Glutamatergic neuron (in vitro differentiated cells): ENCODE measurements at places on chromosomes 1 and 21.
A peak's percentile ranks its signal among the peaks of the same experiment; 100 is the strongest.

DNA sequence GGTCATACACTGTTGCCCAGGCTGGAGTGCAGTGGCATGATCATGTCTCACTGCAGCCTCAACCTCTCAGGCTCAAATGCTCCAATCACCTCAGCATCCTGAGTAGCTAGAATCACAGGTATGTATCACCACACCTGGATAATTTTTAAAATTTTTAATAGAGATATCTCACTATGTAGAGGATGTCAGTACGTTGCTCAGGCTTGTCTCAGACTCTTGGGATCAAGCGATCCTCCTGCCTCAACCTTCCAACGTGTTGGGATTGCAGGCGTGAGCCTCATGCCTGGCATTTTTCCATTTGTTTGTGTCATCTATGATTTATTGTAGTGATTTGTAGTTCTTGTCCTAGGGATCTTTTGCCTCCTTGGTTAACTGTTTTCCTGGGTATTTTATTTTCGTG, 985.2 kb upstream of the B3GALT2 start:
- H3K4me3 ChIP-seq, result no peak overlapping the region
- DNase-seq, result no peak
- H3K27me3 ChIP-seq, result no peaks in the 10 kb centered on the region
- no peaks in the 10 kb centered on the region for H3K36me3 ChIP-seq
- no peak overlapping the region for H3K27ac ChIP-seq

GRCh38 chr21:43957128-43957571, 55.0 kb upstream of the TRAPPC10 start:
- no peaks in the 10 kb centered on the region for H3K36me3 ChIP-seq
- no peak overlapping the region for H3K4me3 ChIP-seq
- peaks cover 1% of the 10 kb centered on the region for H3K27me3 ChIP-seq
- DNase-seq, result no peak
- H3K27ac ChIP-seq, result no peak overlapping the region

DNA sequence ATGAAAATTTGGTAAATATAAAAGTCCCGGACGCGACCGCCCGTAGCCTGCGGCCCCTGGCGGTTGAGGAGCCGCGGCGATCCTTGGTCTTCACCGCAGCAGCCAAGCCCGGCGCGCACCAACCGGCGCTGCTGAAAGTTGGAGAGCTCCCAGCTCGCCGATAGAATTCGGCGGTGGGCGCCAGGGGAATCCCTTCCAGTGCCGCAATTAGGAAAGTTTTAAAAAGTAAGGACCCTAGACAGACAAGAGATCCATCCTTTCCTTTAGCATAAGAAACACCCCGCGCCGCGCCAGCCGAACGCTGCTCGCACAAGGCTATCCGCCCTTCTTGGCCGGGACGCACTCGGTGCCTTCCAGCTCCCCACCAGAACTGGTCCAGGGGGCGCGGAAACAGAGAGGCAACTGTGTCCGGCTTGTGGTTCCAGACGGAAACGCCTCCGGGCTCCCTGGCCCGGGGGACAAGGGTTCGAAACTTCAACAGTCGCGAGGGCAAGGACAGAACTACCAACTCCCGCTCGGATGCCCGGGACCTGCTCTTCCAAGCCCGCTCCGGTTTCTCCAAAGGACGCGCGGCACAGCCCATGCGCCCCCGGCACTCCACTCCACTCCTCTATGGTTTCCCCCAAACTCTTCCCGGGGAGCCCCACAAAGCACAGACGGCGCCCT, 1.7 kb downstream of the FAM78B start:
- H3K4me1 ChIP-seq, result peaks cover 44% of the 10 kb centered on the region
- H3K27ac ChIP-seq, result peak overlapping the region; percentile 94
- H3K36me3 ChIP-seq, result no peaks in the 10 kb centered on the region
- H3K27me3 ChIP-seq, result peaks cover 13% of the 10 kb centered on the region

DNA sequence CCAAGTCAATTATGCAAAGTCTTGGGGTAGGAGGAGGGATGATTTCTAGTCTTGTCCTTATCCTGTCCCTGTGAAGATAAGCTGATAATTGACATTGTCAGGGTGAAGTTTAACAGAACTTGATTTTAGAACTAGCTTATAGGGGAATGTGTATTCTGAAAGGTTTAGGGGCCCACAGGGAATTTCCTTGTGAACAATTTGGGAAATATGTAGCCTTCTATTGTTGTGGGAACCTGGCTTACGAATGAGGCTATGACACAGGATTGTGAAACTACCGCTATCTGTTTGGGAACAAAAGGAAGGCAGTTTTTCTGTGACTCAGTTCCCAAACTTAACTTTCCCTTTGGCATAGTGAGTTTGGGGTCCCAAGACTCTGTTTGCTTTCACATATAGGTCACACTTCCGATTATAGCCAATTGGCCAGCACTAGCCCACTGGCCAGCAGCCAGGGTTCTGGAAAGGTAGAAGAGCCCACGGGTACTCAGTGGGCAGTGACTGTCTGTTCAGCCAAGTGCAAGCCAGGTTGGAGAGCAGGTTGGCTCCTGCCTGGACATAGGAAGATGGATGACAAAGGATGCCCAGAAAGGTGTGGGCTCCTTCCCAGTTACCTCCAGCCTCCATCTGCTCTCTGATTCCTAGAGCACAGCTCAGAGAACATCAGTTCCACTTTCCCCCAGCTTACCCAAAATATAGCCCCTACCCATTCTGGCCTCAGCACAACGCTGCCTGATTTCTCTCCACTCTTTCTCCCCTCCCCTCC, 35.5 kb downstream of the H3-3A start:
- no peak for DNase-seq
- no peak overlapping the region for H3K27ac ChIP-seq
- H3K36me3 ChIP-seq, result no peaks in the 10 kb centered on the region
- H3K27me3 ChIP-seq, result peaks cover 1% of the 10 kb centered on the region
- peaks cover 6% of the 10 kb centered on the region for H3K4me1 ChIP-seq

GRCh38 chr1:236753516-236753915, 41.6 kb upstream of the MTR start:
- H3K27me3 ChIP-seq, result no peaks in the 10 kb centered on the region
- no peak overlapping the region for H3K4me3 ChIP-seq
- DNase-seq, result peak; percentile 32
- no peaks in the 10 kb centered on the region for H3K36me3 ChIP-seq

DNA sequence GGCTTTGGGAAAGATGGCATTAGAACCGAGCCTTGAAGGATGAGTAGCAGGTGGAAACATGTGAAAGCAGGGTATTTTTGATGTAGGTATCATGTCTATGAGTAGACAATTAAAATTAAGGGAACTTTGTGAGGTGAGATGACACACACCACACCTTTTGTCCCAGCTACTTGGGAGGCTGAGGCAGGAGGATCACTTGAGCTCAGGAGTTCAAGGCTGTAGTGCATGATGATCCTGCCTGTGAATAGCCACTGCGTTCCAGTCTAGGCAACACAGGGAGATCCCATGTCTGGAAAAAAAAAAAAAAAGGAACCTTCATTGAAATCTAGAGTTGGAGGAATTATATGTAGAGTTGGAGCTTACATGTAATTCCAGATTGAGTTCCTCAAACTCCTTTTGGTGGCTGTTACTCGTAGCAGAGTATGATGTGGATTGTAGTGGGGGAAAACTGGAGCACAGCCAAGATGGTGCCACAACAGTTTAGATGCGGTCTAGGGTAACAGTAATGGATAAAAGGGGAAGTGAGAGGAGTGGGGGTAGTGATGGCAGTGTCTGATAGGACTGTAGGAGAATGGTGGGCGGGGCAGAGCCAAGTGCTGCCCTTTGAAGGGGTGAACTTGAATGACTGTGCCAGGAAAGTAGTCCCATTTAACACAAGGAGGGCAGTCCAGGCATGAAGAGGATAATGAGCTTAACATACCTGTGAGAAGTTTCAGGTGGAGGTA, 17.4 kb downstream of the AK4 start:
- no peak for DNase-seq
- H3K4me1 ChIP-seq, result no peaks in the 10 kb centered on the region
- no peak overlapping the region for H3K4me3 ChIP-seq
- no peaks in the 10 kb centered on the region for H3K27me3 ChIP-seq
- no peak overlapping the region for H3K27ac ChIP-seq

- no peak for DNase-seq
- no peak overlapping the region for H3K27ac ChIP-seq
- H3K4me3 ChIP-seq, result no peak overlapping the region
- peaks cover 3% of the 10 kb centered on the region for H3K27me3 ChIP-seq
- H3K36me3 ChIP-seq, result peaks cover 9% of the 10 kb centered on the region
Observed at GRCh38 chr1:232844791-232845190, 39.6 kb downstream of the MAP10 start.
